ENCODE measurements at places on chromosomes 2 and 18.

DNA sequence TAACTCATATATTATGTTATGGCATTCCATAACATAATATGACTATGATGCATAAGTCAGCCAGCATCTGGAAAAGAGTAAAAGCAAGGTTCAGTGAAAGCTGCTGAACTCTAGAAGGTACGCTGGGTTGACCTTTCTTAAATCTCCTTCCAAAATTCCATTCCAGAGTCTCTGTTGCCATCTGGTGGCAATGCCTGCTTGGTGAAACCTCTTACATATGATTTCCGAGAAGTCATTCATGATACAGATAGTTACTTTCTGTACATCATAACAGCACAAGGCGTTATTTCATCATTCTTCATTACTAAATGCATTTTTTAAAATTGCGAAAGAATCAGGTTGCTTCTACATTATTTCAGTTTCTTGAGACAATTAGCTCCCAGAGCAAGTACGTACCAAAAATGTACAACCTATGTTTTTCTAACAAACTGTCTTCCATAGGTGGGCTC lies 7.0 kb upstream of the EPG5 start:
- DNase-seq, result peak; percentile 77

DNA sequence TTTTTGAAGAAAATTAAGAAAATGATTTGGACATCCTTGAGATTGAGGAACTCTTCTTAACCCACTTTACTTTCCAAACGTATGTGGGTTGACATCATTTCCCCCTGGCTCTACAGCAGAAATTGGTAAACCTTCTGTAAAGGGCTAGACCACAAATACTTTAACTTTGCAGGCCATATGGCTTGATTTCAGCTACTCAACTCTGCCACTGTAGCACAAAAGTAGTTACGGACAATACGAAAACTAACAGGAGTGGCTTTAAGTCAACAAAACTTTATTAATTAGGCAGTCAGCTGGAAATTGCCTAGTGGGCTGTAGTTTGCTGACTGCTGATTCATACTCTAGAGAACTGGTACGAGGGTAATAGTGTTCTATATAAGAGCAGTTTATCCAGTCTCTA lies 83.2 kb upstream of the DTNB start:
- DNase-seq, result no peak

- DNase-seq, result no peak
These were observed 106.8 kb downstream of the CYP26B1 start for GRCh38 chr2:72040629-72041571.

- DNase-seq, result no peak
These were observed 262.4 kb upstream of the CHST9 start for GRCh38 chr18:27447451-27447881.

DNA sequence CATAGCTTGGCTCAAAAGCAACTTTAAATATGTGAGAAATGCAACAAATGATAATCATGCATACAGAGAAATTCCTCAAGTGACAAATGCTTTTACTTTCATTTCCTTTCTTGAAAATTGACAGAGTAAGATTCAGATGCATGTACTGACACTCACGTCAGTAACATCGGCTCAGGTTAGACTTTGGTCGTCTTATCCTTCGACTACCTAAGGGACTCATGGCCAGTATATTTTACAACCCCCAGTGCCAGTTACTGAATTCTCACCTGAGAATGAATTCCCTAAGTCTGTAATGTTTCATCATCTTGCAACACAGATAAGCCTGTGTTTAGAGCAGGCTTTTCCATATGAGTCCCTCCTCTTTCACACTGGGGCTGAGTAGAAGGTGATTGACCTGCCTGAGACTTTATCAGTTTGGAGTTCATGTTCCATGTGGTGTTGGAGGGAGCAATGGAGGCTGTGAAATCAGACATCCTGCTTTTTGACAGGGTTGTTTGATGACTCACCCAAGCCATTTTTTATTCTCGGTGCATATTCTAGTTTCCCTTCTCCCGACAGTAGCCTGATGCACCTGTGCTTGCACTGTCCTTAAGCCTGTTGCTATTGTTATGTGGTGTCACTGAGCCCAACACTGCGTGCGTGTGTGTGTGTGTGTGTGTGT lies 30.5 kb upstream of the ATP8B1 start:
- DNase-seq, result peak; percentile 40

- DNase-seq, result no peak
These were observed 68.2 kb downstream of the ZNF385B start for GRCh38 chr2:179793238-179793637.

- DNase-seq, result no peak
These were observed 199.7 kb downstream of the PID1 start for GRCh38 chr2:229071292-229071976.

DNA sequence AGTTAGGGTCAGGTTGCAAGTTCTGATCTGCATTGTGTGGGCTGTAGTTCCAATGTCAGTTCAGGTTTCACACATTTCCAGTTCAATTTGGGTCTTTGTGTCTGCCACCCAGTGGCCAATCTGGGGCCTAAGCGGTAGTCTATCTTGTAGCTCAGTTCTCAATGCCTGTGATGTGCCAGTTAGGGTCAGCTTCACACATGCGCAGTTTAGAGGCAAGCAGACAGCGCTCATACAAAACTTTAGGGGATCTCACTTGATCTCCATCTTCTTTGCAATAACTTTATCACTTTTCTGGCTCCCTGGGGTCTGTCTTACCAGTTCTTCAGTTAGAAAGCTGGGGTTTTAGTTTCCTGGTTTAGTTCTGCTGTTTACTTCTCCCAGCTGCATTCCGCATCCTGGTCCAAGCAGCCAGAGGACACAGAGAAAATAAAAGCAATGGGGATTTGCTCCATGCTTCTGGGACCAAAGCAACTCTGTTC lies 11.0 kb upstream of the ZNF24 start:
- peak; percentile 63 for DNase-seq

DNA sequence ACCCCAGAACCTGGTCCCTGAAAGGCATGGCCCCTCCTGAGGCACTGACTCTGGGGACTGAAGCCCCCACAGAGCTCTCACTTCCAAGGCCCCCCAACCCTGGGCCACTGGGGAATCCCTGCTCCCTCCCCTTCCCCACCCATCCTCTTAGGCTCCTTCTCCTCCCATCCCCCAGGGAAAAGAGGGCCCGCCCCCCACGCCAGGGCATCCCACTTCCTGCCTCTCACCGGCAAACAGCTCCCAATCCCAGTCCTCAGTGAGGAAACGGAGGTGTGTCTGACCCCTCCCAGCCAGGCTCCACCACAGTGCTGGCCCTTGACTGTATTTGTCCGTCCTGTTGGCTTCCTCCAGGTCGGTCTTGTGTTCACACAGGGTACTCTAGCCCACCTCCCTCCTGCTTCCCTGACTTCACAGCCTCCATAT lies 35.0 kb upstream of the PTMA start:
- DNase-seq, result no peak

GRCh38 chr18:6746386-6746960 lies 17.0 kb downstream of the ARHGAP28 start:
- DNase-seq, result no peak

DNA sequence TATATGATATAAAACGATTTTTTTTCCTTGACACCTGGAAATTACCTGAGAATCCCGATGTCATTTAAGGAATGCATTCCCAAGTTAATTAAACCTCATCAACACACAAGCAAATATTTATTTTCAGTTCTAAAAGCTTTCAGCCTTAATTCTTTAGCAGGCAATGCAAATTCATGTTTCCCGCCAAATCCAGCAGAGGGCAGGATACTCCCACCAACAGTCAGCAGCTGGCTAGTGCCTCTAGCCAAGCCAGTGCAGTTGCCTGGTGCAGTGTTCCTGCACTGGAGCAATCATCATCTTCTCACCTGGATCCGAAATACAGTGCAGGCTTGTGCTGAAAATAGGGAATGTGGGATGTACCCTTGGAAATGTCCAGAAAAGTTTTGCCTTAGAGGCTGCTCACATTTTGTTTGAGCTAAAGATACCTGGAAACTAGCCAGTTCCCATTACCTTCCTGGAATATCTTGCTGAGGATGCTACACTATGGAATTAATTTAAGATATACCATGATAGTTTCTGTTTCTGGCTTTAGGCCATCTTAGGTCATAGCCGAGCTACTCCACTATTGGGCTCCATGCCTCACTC lies 48.4 kb upstream of the CYTIP start:
- peak; percentile 81 for DNase-seq

DNA sequence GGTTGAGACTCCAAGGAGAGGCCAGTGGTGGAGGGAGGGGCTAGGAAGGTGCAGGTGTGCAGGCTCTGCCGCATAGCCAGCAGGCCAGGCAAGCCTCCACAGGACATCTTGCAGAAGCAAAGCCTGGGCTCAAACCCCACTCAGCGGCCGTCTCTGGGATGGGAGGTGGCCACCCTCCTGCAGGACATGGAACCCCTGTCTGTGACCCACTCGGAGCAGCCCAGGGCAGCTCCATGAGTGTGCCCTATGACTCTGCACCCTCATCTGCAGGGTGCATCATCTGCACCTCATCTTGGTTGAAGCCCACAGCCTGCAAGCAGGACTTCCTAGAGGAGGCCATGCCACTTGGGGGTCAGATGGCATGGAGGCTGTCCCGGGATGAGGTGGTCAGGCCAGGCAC lies 46.3 kb downstream of the GPC1 start:
- peak; percentile 1 for DNase-seq

- DNase-seq, result no peak
These were observed 971.3 kb upstream of the FAM98A start for GRCh38 chr2:34570266-34570872.
